Left ventricle myocardium inferior (tissue), 1 donor: ENCODE measurements at places on chromosomes 1 and 21. TPM values are rescaled to one million over a fixed set of nuclear protein-coding genes. Genes with fewer than 3 reads are reported as not detected.

DNA sequence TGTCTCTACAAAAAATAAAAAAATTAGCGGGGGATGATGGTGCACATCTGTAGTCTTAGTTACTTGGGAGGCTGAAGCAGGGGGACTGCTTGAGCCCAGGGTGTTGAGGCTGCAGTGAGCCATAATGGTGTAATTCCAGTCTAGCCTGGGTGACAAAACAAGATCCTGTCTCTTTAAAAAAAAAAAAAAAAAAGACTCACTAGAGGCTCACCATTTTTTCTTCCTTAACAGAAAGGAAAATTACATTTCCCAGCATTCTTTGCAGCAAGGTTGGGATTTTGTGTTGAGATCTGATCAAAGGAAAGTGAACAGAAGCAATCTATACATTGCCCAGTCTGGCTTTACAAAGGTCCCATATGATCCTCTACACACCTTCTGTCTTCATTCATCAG lies 21.5 kb downstream of the GFI1 start:
- no peak for DNase-seq

DNA sequence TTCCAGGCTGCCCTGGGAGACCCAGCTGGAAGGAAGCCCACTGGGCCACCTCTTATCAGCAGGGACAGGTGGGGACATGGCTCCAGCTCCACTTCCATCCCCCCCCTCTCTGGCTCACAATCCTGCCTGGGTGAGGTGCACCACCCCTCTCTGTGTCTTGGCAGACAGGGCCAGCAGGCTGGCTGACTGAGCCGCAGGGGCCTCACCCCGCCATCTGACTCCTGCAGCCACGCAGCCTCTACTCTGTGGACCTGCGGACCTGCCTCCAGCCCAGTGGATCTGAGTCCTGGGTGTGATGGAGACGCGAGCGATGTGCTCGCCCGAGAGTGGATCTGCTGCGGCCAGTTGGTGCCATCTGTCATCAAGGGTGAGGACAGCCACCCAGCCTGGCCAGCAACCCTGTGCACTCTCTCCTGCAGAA lies 30.1 kb downstream of the RCC2 start:
- DNase-seq: peak; percentile 50

- no peak for DNase-seq
Observed at GRCh38 chr1:195738966-195739650, 869.1 kb downstream of the KCNT2 start.

GRCh38 chr21:42645211-42646075 lies 8.0 kb upstream of the PDE9A start:
- DNase-seq: no peak

DNA sequence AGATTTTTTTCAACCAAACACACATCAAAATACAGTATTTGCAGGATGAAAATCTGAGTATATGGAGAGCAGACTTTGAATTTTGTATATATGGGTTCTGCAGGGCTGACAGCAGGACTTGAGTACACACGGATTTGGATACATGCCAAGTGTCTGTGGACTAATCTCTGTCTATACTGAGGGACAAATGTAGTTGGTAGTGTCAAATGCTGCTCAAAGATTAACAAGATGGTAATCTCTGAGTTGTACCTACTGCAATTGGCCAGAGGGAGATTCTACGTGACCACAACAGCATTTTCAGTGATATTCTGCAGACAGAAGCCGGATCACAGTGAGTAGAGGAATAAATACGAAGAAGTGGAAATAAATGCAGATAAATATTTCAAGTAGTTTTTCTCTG lies 43.4 kb downstream of the SHCBP1L start:
- DNase-seq: no peak

DNA sequence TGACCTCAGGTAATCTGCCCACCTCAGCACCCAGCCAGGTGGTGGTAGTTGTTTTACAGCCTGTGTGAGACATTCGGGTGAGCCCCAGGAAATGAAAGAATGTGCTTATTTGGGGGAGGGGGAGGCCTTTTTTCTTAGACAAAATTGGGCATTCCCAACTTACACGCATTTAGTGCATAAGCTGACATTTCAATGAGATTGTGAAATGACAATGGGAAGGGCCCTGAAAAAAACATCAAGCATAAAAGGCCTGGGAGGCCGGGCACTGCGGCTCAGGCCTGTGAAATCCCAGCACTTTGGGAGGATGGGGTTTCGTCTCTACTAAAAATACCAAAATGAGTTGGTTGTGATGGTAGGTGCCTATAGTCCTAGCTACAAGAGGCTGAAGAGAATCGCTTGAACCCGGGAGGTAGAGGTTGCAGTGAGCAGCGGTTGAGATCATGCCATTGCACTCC lies 5.0 kb downstream of the GAS5 start:
- DNase-seq: no peak

GRCh38 chr1:216750031-216750627 lies 26.9 kb upstream of the ESRRG start:
- DNase-seq: no peak

- no peak for DNase-seq
Observed at GRCh38 chr1:27686223-27686990, 14.4 kb upstream of the IFI6 start.

- no peak for DNase-seq
Observed at GRCh38 chr1:94772845-94773244, 47.3 kb upstream of the SLC44A3 start.

GRCh38 chr1:233361876-233362275 lies 34.4 kb downstream of the MAP3K21 start:
- no peak for DNase-seq

- no peak for DNase-seq
Observed at GRCh38 chr1:172002725-172003345, 161.5 kb downstream of the DNM3 start.

The GBP5 gene
- total RNA-seq: 0.44 TPM

DNA sequence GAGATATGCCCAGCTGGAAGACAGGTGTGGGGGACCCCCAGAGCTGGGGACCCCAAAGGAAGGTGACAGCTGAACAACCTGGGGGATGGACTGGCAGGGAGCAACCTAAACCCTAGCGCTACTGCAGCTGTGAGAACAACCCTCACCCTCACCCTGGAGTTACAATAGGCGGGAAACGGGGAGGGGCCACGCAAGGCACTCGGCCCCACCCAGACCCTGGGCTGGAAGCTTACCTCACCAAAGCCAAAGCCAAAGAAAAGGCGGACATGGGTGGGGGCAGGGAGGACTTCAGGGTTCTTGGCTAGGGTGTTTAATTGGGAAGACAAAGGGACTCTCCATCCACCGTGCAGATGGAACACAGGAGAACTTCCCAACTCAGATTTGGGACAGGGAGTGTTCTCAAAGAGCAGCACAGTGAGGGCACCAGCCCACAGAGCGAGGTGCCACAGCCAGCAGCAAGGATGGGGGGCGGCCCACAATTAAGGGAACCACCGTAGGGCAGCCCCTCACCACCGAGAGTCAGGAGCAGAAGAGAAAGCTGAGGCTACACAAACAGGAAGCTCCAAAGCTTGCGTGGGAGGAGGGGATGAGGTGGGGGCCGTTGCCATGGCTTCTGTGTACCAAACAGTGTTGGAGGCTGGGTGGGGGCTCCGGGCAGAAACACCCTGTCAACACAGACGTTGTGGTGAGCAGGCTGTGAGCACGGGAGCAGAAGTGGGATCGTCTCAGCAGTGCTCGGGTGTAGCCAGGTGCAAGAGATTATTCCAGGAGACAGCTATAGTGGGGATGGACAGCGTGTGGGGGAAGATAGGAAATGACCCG lies 1.9 kb downstream of the TAGLN2 start:
- peak; percentile 89 for DNase-seq

- DNase-seq: no peak
Observed at GRCh38 chr1:113530021-113530420, 139.7 kb downstream of the MAGI3 start.
